Stimulated activated CD4-positive, alpha-beta T cell treated with anti-CD3 and anti-CD28 coated beads, Interleukin-1b, Interleukin-23, amount 100 ng/mL, for 4 hours (primary cell): ENCODE measurements at places on chromosomes 16 and 17.

- DNase-seq: peak; percentile 18
Observed at GRCh38 chr17:82272495-82273326, 789 bp downstream of the CSNK1D start.

GRCh38 chr17:4045487-4045886 lies 81.2 kb upstream of the ATP2A3 start:
- no peak for DNase-seq

DNA sequence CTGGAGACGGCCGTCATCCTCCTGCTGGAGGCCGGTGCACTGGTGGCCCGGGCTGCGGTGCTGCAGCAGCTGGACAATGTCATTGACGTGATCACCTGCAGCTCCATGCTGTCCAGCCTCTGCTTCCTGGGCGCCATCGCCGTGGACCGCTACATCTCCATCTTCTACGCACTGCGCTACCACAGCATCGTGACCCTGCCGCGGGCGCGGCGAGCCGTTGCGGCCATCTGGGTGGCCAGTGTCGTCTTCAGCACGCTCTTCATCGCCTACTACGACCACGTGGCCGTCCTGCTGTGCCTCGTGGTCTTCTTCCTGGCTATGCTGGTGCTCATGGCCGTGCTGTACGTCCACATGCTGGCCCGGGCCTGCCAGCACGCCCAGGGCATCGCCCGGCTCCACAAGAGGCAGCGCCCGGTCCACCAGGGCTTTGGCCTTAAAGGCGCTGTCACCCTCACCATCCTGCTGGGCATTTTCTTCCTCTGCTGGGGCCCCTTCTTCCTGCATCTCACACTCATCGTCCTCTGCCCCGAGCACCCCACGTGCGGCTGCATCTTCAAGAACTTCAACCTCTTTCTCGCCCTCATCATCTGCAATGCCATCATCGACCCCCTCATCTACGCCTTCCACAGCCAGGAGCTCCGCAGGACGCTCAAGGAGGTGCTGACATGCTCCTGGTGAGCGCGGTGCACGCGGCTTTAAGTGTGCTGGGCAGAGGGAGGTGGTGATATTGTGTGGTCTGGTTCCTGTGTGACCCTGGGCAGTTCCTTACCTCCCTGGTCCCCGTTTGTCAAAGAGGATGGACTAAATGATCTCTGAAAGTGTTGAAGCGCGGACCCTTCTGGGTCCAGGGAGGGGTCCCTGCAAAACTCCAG lies 1.1 kb downstream of the MC1R start:
- no peak for DNase-seq

DNA sequence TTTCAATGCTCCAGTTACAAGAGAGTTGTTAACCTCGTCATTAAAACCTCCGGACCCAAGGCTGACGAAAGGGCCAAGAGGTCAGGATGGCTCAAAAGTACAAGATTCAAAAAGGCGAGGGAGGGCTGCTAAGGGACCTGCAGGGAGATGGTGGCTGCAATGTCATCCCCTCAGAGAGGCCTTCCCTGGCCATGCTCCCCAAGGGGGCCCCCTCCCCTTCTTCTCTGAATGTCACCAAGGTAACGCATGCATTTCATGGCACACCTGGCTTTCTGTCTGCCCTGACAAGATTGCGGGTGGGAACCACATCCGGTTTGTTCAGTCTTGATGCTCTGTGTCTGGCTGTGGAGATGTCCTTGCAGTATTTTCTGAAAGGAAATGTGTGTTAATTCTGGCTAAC lies 89.9 kb downstream of the C16orf78 start:
- no peak for DNase-seq

GRCh38 chr17:68396226-68397107 lies 60.8 kb downstream of the WIPI1 start:
- DNase-seq: no peak
